ENCODE measurements at places on chromosomes 7 and 10.

DNA sequence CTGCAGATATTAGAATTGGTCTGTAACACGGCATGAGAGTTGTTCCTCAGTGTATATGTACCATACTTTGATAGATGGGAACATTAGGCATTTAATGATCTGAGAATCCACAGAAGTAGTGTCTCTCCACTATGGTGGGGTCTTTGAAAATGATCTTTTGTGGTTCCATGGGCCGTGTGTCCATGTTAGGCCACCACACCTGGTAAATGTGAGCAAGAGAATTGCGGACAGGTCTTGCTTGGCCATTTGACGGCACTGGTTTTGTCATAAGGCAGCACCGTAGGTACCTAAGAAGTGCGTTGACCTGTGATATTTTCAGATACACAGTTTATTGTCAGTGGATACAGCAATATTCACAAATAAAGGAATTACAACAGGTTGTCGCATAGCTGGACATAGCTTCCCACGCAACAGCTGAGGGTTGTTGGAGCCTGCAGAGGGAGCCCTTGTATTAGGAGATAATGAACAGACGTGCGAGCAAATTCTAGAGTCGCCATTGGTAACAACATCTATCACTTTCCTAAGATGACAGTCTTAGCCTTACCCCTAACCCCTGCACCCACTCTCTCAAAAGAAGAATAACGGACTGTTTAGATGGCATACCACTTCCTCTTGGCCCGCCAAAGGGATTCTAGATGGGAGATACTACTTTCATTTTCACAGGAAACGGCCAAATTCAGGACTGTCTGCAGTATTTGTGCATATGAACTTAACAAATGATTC lies 111.4 kb downstream of the COL28A1 start:
- peak; percentile 73 for DNase-seq

- no peak for DNase-seq
These were observed 23.5 kb upstream of the FAM133B start for GRCh38 chr7:92613720-92614119.

- no peak for DNase-seq
These were observed 16.1 kb downstream of the ST7 start for GRCh38 chr7:116969371-116969902.

DNA sequence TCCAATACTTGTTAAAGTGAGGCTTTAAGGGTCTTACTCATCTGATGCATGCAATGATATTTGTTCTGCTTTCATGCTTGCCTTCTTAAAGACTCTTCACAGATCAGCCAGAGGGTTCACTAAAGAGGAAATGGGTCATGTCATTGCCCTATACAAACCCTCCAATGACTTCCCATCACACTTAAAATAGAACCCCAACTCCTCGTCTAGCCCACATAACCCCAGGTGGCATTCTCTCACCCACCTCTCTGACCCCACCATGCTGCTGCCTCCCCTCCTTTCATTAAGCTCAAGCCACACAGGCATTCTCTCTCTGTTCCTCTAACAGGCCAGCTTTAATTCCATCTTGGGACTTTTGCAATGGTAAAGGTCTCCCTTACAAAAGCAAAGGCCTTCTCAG lies 253.6 kb downstream of the GRID1 start:
- DNase-seq, result no peak

DNA sequence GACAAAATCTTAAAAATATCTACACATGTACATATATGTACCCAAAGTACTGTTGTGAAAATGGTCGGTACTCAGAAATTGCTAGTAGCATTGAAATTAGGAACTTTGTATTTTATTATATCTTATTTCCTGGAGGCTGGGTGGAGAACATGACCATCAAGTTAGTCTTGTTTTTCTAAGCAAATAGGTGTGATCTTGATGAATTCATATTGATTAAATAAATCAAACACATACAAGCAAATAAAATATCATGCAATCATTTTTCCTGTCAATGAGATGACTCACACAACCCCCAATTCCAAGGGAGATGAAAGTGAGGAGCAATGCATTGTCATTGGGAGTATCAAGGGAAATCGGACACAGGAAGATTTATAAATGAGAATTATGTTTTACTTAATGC lies 18.0 kb downstream of the VSTM2A start:
- DNase-seq, result no peak

DNA sequence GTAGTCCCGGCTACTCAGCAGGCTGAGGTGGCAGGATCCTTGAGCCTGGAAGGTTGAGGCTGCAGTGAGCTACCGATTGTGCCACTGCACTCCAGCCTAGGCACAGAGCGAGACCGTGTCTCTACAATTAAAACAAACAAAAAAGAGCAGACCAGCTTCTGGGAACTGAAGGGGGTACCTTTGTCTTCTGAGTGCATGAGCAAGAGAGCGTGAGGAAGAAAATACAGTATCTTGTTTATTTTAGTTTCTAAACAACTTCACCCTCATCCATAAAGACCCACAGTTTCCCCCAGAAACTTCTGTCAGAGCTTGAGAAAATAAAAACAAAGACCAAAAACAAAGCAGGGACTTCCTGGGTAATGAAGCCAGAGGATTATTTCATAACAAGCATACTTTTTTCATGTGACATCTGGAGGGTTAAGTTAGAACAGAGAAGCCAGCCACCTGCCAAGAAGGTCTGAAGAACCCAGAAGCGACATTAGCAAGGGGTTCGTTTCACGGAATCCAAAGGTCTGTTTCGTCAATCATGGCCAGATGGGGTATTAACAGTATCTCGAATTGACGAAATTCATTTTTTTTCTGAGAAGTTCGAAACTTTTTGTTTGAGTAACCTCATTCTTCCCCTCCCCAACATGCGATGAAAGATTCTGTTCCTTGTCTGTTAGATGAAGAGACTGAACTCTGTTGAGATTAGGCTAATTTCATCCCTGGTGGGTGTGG lies 10.2 kb upstream of the IL2RA start:
- DNase-seq, result no peak

- no peak for DNase-seq
These were observed 410.3 kb downstream of the TYW1 start for GRCh38 chr7:67406976-67407375.

DNA sequence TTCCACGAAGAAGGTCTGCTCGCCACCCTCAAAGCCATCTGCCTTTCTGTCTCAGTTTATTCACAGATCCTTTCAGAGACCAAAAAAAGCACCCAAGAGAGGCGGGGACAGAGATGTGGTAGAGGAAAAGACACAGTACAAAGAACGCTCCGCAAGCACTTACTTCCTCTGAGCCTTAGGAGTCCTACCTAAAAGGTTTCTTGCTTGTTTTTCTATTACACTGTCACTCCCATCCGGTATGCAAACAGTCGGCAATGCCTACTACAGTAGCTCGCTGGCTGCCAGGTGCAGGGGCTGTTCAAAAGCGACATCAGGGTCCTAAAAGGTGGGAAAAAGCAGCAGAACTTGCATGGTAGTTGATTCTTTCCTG lies 816 bp downstream of the TECPR1 start:
- no peak for DNase-seq

DNA sequence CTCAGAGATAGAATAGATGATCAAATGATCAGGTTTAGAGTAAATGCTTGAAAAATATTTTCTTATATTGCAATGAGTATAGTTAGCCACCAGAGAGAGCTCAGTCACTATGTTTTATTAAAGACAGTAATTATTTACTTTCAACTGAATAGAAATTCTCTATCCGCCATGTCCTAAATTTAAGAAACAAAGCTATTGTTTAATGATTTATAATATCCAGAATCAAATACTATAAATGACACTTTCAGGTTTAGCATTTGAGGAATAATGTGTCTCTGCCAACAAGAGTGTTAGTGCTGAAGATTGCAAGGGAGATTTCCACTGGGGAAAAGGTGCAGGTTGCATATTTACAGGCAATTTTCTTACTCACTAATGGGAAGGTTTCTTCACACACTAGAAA lies 184.7 kb downstream of the DGKB start:
- DNase-seq, result peak; percentile 13

DNA sequence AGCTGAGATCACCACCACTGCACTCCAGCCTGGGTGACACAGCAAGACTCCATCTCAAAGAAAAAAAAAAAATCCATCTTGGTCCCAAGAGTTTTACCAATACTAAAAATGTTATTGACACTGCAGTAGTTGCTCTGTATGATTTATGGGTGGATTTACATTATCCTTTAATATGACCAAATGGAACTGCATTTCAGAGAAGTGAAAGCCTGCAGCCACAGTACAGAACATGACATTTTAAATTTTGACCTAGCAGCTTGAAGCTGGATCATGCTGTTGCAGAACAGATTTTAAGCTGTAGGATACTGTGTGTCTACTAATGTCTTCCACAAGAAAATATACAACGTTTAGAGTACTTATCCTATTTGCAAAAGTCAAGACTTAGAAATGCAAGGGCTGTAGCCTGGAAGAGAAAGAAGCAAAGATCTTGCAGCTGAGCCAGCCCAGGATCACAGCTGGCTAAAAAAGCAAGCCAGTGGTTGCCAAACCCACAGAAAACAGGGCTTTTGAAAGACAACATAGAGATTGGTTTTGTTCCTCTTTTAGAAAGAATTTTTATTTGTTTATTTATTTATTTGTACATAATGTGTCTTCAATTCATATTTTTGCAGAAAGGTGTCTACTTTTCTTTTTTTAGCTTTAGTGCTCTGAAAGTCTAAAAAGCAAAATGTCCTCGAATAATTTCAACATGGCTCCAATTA lies 55.2 kb upstream of the WNT16 start:
- no peak for DNase-seq

DNA sequence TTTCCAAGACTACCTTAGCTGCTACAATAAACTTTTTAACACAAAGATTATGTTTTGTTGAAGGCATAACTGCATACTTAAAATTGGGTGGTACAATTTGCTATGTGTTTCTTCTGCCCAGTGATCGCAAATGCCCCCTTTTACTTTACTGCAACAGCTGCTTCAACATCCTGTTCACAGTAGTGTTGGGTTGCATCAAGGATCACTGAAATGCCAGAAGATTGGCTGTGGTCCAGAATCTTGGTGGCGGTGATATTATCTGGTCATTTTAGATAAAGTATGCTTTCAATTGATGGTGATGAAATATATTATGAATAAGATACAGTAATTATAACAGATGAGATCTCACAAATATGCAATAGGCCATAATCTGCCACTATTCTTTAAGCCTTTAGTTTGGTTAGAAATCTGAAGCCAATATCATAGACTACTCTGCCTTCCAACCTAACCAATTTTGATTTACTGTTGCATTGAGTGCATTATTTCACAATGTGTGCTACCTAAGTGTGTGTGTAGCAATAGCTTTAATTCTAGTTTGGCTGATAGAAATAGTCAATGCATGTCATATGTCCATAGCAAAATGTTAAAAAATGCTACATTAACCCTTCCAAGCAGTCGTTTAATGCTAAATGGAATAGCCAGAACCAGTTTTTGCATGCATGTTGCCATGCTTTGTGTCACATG lies 29.8 kb upstream of the ING3 start:
- DNase-seq, result no peak

- DNase-seq, result no peak
These were observed 495.1 kb downstream of the AUTS2 start for GRCh38 chr7:70093205-70093904.

GRCh38 chr7:105642264-105642663 lies 61.0 kb upstream of the EFCAB10 start:
- DNase-seq, result no peak

GRCh38 chr10:132575320-132576201 lies 38.0 kb downstream of the INPP5A start:
- no peak for DNase-seq

DNA sequence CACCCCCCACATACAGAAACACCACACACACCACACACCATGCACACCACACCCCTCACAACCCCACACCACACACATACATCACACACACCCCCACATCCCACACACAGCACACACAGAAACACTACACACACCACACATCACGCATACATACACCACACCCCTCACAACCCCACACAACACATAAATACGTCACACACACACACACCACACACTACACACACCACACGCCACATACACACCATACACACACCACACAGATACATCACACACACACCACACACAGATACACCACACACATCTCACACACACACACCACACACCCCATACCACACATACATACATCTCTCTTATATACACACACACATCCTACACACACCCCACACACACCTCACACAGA lies 126.2 kb downstream of the ANLN start:
- DNase-seq, result no peak
